ENCODE measurements at places on chromosomes 7 and 10.

GRCh38 chr7:111168182-111168581, 77.3 kb downstream of the LRRN3 start:
- peak; percentile 61 for DNase-seq

DNA sequence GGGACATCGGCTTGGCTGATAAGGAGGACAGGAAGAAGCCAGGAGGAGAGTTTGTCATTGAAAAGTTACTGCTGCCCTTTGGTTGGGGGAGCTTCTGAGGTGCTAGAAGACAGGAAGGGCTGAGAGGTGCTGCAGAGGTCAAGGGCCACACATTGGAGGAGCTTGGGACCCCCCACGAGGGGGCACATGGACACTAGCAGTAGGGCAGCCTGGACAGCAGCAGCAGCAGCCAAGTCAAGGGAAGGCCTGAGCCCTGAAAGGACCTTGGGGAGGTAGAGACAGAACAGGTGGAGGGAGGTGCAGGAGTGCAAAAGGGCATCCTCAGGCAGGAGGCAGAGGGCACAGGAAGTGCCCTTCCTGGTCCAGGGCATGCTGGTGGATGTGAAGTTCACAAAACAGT, 439.7 kb upstream of the IGFBP3 start:
- DNase-seq, result no peak

DNA sequence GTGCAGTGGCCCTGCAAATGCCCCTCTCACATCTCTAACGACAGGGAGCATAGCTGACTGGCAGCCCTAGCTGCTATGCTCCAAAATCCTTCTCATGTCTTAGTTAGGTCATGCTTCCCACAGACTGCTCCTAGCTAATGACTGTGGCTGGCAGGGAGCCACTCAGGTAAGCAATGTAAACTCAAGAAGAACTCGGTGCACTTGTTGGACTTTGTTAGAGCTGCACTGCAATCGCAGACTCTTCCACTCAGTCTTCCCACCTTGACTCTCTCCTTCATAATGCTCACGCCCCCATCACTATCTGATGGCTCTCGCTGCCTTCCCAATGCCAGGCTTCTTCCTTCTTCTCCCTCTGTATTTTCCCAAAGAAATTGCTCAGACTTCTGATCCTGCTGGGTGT, 24.0 kb downstream of the OR9A2 start:
- no peak for DNase-seq

DNA sequence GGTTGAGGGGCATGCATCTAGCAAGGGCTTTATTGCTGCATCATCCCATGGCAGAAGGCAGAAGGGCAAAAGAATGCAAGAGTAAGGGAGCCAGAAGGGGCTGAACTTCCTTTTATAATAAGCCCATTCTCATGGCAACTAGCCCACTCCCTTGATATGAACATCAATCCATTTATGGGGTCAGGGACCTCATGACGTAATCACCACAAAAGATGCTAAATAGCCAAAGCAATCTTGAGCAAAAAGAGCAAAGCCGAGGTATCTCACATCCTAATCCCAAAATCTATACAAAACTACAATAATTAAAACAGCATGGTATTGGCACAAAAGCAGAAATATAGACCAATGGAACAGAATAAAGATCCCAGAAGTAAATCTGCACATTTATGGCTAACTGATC, 499.9 kb downstream of the ATRNL1 start:
- DNase-seq, result no peak

GRCh38 chr10:636016-636730, 53.3 kb downstream of the DIP2C start:
- DNase-seq, result no peak

- peak; percentile 29 for DNase-seq
Observed at GRCh38 chr7:80481196-80481884, 30.5 kb downstream of the GNAT3 start.

GRCh38 chr7:30557245-30557644, 37.4 kb upstream of the GARS1 start:
- DNase-seq, result no peak

DNA sequence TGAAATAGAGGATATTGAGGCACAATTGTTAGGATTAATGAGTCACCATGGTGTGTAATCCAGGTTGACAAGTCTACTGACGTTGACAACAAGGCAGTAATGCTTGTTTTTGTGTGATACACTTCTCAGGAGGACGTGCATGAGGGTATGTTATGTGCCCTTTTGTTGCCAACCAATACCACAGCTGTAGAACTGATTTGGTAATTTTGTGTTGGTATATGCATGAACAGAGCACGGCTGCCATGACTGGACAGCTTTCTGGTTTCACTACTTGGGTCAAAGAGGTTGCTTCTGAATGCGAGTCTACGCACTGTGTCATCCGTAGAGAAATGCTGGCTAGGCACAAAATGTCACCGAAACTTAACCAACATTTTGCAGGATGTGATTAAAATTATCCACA, 32.9 kb downstream of the PHTF2 start:
- no peak for DNase-seq

GRCh38 chr10:102152545-102152890, 329 bp downstream of the NOLC1 start:
- no peak for DNase-seq

GRCh38 chr10:76921383-76922010, 716.1 kb downstream of the KCNMA1 start:
- DNase-seq, result no peak

GRCh38 chr10:90674928-90675327, 182.9 kb downstream of the HTR7 start:
- peak; percentile 1 for DNase-seq

DNA sequence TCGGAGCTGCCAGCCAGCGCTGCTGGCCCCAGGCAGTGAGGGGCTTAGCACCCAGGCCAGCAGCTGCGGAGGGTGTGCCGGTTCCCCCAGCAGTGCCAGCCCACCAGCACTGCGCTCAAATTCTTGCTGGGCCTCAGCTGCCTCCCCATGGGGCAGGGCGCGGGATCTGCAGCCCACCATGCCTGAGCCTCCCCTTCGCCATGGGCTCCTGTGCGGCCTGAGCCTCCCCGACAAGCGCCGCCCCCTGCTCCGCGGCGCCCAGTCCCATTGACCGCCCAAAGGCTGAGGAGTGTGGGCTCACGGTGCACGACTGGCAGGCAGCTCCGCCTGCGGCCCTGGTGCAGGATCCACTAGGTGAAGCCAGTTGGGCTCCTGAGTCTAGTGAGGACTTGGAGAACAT, 525.0 kb downstream of the PTPRN2 start:
- DNase-seq, result no peak
